ENCODE measurements at places on chromosomes 6 and 20.

GRCh38 chr6:33950891-33951889 lies 147.4 kb upstream of the MLN start:
- no peak for DNase-seq

GRCh38 chr6:107787589-107787960 lies 36.5 kb downstream of the SCML4 start:
- no peak for DNase-seq

DNA sequence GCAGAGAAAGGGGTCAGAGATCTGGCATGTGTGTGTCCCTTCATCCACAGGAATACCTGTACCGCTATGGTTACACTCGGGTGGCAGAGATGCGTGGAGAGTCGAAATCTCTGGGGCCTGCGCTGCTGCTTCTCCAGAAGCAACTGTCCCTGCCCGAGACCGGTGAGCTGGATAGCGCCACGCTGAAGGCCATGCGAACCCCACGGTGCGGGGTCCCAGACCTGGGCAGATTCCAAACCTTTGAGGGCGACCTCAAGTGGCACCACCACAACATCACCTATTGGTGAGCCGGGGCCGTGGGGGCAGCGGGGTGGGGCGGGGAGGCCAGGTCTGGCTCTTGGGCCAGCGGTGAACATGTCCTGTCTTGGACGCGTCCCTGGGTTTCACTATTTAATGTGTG lies 1.1 kb downstream of the MMP9 start:
- DNase-seq = no peak

DNA sequence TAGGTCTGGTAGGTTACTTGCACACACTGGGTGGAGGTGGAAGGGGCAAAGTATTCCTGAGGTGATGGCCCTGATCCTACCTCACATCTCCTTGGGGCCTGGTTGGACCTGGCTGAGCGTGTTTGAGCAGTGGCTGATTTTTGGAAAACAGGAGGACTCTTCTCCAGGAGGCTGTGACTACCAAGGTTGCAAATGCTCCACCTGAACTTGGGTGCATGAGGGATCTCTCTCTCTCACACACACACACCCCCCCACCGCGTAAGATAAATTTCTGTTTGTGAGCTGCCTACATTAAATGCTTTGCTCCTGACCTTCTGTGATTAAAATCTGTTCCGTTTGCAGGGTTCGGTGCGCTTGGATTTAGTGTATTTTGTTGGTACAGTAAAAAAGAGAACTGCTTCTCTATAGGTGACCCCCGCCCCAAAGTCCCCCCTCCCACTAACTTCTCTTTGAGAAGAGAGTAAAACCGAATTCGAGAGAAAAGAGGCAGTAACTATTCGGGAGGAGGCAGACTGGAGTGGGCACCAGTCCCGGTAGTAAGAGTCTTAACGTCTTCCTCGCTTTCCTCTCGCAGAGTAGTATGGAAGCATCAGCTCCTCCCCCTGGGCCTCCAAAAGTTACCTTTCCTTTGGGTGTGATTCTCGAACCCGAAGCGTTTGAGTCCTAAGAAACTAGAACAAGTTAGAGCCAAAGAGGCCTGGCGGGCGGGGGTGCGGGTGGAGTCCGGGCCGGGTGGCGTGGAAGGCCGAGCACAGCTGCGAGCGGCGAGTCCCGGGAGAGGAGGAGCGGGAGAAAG lies 585 bp upstream of the DSE start:
- no peak for DNase-seq

- DNase-seq = no peak
Measured at GRCh38 chr6:50602292-50602691, 111.0 kb upstream of the TFAP2D start.

GRCh38 chr6:161503570-161503969 lies 229.7 kb upstream of the AGPAT4 start:
- no peak for DNase-seq

- no peak for DNase-seq
Measured at GRCh38 chr20:32465092-32465900, 107.2 kb downstream of the ASXL1 start.

- no peak for DNase-seq
Measured at GRCh38 chr6:151160929-151161757, 78.6 kb upstream of the AKAP12 start.

DNA sequence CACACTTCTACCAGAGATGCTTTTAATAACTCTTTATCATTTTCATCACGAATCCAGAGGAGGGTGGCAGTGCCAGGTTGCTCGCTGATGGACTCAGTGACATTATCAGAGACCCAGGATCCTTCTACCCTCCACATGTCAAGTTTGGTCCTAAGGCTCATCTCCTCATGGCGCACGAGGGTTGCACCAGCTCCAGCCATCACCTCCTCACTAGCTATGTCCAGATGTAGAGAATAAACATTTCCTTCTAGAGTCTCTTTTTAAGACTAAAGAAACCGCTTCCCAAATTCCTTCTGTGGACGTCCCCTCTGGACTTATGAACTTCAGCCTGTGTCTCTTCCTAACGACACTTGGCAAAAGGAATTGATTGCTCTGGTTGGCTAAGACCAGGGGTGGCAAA lies 178.7 kb downstream of the BMP7 start:
- no peak for DNase-seq

DNA sequence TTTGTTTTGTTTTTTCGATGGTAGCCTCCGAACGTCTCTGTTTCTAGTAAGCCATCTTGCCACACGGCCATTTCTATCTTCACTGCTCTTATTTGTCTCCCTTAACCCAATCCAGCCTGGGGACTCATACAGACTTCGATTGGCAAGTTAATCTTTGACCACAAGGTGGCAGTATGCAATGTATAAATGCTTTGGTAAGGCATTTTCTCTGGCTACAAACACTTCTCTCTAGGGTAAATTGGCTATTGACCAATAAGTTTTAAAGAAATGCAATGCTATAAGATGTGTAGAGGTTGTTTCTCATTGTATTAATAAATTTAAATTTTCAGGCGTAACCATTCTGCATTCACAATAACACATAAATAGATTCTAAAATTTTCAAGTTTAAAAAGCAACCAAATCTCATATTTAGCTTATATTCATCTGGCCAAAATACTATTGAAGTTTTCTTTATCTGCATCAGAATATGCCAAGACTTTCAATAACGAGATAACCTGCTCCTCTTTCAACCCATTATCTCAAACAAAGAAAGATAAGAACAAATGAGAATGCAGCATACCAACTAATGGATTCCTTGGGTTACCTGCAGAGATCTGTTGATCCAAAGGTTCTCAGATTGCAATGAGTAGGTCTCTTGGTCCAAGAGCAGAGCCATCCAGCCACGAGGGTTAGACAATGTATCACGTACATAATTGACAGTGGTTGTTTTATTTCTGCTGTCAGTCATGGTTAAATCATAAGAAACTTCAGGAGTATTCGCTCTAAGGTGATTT lies 231.9 kb downstream of the PKHD1 start:
- no peak for DNase-seq

DNA sequence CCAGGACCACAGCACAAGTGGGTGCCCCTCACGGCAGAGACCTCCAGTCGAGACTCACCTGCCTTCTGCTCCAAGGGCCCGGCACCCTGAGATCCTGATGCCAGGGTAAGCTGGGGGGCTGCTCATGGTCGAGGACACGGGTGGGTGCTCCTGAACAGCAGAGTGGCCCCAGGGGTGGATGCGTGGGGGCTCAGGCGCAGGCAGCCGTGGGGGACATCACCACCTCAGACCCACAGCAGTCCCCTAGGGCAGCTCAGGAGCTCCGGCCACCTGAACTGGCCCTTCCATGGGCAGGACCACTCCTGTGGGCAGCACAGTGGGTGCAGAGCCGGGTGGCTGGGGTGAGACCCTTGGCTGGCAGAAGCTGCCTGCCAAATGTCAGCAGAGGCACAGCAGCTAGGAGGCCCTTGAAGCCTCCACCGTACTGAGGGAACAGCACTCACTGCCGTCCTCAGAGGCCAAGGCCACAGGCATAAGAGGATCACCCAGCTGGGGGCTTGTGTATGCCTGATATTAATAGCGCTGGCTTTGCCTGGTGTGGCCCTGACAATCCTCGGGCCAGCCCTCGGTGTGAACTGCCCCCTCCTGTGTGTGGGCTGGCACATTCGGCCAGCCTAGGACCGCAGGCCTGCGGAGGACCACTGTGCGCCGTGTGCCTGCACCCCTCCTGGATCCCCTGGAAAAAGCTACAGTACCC lies 5.4 kb downstream of the UCKL1 start:
- no peak for DNase-seq

DNA sequence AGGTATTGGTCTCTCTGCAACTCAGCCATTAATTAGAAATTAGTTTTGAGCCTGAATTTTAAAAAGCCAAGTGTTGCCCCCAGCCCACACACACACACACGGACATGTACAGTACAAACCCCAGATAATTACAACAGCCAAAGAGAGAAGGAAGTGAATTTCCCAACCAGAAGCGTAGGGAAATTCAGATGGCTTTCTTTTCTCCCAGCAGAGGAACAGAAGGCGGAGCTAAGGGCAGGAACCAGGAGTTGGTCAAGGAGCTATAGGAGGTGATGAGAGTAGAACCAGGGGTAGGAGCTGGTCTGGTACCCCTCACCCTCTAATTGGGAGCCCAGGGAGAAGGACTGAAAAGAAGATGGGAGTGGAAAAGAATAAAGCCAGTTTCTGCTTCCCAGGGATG lies 3.9 kb upstream of the ZBTB9 start:
- no peak for DNase-seq

GRCh38 chr6:47687432-47687831 lies 10.9 kb upstream of the ADGRF4 start:
- no peak for DNase-seq

DNA sequence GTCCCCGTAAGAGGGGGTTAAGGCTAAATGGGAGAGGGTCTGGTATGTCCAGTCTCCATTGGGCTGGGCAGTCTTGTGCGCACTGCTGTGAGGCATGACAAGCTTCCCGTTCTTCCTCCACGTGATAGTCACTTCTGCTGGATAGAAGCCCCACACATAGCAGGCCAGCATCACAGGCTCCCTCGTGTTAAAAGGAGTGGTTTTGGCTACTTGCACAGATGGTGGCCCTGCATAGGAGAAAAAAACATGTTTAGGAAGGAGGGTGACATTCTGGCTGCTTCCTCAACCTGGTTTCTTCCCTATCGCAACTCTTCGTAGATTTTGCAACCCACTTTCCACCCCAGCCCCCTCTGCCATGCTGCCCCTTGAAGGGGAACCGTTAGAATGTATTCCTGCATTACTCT lies 3.6 kb downstream of the HLA-DMB start:
- no peak for DNase-seq

GRCh38 chr6:107114926-107115694 lies at the start of gene BEND3:
TSS of gene BEND3 (minus strand) at chr6:107115515. CDS start at chr6:107099285, 16,230 bp downstream.
- no peak for DNase-seq

GRCh38 chr20:43590392-43591303 lies at the start of gene IFT52:
TSS of gene IFT52 (plus strand) at chr20:43590937. CDS start at chr20:43594699, 3,762 bp downstream.
- peak; percentile 81 for DNase-seq

- no peak for DNase-seq
Measured at GRCh38 chr20:59103573-59103972, 60.0 kb upstream of the ZNF831 start.

DNA sequence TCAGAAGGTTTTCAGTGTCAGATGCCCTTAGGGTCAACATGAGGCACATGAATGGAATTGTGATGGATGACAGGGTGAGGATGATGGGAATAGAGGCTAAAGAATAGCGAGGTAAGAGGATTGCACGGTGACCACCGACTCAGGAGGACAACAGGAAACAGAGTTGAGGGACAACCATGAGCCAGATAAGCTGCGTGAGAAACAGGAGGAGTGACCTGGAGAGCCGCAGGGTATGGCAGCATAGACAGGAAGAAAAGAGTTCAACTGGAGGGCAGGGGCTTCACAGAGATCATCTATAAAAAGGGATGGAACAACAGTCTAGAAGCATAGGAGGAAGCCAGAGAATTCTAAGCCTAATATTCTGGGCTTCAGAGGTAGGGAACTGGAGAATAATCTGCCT lies 84.7 kb upstream of the ENPP5 start:
- no peak for DNase-seq

DNA sequence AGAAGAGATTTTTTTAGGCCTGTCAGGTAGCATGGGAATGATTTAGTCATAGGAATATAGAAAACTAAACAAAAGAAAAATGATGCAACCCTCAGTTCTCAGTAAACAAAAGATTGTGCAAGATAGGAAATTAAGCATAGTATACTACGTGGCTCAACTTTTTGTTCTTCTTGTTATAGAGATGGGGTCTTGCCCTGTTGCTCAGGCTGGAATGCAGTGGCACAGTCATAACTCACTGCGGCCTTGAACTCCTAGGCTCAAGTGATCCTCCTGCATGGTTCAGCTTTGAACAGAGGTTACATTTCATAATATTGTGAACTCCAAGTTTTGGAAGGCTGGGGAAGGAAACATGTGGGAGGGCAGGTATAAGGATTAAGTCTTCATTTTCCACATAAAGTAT lies 28.5 kb downstream of the SLX4IP start:
- no peak for DNase-seq

- DNase-seq = no peak
Measured at GRCh38 chr6:40542175-40542764, 44.9 kb downstream of the LRFN2 start.

- no peak for DNase-seq
Measured at GRCh38 chr20:8912731-8913130, 156.2 kb upstream of the PLCB4 start.

All from activated naive CD4-positive, alpha-beta T cell (primary cell).